ENCODE measurements at places on chromosomes 2 and 18.

- peak; percentile 50 for DNase-seq
Measured at GRCh38 chr2:112680666-112681101, 34.9 kb downstream of the SLC20A1 start.

GRCh38 chr18:70334728-70335329 lies 46.0 kb downstream of the SOCS6 start:
- DNase-seq: peak; percentile 38

DNA sequence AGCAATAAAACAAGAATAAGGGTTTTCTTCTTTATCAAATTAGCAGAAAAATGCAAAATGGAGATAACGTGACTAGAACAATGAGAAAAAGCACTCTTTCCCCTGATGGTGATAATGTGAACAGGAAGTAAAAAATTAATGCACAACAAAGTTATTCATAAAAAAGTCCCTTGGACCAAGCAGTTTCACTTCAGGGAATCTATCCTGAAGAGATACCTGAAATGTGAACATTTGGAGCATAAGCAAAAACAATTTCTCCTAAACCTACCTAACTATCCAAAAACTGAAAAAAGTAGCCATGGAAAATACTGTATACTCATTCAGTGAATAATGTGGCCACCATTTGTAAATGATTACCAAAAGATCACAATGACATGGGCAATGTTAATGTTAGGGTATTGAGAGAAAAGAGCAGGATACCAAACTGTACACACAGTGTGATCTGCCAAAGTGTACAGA lies 48.7 kb downstream of the TRIP12 start:
- no peak for DNase-seq

DNA sequence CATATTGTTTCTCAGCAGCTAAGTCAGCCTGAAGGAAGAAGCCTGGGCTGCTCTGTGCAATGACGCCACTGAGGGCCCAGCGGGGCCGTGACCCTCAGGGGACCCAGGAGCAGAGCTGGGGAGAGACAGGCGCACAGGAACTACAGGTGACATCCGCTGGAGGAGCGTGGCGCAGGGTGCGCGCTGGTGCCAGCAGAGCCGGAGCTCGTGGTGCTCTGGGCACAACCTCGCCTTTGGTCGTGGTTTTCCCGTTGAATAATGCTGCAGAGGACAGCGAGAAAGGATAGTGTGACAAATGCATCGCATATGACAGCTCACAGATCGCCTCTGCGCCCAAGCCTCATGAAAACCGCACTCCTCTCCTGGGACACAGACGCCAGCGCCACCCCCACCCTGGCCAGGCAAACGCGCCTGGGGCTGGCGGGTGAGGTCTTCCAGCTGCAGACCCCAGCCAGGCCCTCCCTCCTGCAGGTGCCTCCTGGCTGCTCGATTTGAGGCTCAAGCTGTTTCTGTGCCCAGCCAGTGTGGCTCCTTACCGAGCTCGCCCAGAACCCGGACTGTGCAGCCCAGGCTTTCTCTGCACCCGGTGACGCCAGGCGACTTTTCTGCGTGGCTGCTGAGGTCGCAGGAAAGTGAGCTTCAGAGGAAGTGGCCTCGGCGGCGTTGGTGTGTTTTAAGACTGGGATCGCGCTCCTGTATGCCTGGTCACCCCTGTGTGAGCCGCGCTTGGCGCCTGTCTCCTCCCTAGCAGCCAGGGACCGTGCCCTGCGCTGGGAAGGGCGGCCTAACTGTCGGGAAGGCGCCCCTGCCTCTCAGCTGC lies 583.1 kb upstream of the HS6ST1 start:
- no peak for DNase-seq

- DNase-seq: no peak
Measured at GRCh38 chr2:151967829-151968722, 130.8 kb downstream of the CACNB4 start.

DNA sequence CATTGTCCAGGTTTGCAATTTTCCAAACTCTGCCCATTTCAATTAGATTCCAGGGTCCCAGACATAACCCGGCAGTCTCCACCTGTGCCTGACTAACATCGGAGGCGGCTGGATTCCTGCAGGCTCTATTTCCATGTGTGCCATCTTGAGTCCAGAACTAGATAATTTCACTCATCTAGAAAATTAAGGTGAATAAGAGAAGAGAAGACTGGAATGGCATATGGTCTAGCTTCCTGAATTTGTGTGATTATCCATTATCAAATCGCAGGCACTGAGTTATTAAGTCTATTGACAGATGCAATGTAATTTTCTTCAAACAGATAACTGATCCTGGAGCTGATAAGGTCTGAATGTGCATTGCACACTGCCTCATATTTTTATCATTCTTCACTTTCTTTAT lies 305.2 kb downstream of the ETAA1 start:
- no peak for DNase-seq

DNA sequence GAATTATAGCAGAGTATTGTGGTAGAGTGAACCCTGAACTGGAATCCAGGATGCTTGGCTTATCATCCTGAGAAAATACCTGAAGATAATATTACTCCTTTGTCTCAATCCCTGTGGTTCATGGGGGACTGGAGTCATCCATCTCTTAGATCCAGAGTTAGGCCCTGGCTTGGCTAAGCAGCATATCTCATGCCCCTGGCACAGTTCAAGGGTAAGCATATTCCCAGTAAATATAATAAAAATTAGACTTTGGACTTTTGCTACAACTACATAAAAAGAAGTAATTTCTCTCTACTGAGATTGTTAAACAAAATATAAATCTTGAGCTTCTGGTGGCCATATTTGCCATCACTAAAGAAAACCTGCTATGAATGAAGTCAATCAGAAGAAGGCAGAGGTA lies 47.7 kb upstream of the STK39 start:
- no peak for DNase-seq

- DNase-seq: no peak
Measured at GRCh38 chr18:79102886-79103285, 33.7 kb downstream of the ATP9B start.

- peak; percentile 18 for DNase-seq
Measured at GRCh38 chr2:201959626-201960025, 74.0 kb upstream of the FZD7 start.

DNA sequence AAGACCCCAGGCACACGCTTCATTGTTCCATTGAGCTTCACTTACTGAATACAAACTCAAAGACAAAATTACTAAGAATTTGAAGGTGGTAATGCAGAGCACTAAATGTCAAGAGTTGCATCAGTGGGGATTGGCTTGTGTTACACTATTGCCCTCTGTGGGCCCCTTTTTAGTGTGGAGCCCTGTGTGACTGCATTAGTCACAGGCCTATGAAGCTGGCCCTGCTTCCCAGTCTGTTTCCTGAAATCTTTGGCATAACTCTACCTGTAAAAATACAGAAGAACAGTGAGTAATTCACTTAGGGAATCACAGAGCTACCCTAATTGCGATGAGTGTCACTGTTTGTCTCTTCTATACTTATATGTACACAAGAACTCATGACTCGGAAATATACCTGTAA lies 40.0 kb upstream of the STPG4 start:
- DNase-seq: peak; percentile 81

DNA sequence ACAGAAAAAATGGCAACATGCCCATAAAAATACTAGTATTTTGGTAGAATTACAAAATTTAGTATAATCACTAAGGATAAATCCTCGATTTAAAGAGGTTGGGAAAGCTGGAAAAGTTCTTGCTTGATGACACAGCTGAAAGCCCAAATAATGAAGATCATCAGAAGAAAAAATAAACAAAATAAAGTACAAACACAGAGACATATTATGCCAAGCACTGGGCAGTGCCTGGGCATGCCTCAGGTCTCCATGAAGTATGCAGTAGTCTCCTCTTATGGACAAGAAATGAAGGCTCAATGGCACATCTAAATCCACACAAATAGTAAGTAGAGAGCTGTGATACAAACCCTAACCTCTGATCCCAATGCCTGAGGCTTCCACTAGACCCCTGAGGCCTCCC lies 57.7 kb downstream of the RNU4ATAC start:
- no peak for DNase-seq

GRCh38 chr2:125561302-125561701 lies 1094.7 kb upstream of the GYPC start:
- DNase-seq: no peak

GRCh38 chr2:72982219-72982618 lies 64.9 kb downstream of the EMX1 start:
- peak; percentile 51 for DNase-seq

DNA sequence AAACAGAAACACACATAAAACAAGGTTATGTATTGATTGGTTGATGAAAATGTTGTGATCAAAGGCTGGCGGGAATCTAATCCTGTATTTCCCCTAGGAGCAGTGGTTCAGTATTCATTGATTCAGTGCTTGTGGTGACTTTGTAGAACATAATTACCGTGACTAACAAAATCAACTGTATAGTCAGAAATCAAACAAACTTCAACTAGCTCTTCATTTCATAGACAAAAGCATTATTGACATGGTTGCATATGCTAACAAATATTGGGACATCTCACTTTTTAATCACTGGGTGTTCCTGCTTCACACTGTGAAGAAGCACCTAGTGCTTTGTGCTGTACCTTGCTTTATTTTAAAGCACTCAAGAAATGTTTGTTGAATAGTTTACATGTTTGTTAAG lies 41.4 kb downstream of the USP14 start:
- no peak for DNase-seq

DNA sequence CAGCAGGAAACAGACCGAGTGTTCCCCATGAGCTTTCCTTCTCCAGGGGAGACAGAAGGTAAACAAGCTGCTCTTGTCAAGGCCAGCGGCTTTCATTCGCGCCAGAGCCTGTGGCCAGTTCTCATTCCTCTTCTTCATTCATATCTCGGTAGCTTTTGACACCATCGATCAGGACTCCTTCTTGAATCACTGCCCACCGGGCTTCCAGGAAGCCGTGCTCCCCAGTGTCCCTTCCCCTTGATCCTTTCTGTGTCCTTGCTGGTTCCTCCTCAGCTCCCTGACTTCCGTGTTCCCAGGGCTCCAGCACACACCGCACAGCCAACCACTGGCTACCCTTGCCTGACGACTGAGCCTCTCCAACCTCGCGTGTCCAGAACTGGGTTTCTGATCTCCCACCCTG lies 14.1 kb downstream of the SLC66A3 start:
- DNase-seq: peak; percentile 20

DNA sequence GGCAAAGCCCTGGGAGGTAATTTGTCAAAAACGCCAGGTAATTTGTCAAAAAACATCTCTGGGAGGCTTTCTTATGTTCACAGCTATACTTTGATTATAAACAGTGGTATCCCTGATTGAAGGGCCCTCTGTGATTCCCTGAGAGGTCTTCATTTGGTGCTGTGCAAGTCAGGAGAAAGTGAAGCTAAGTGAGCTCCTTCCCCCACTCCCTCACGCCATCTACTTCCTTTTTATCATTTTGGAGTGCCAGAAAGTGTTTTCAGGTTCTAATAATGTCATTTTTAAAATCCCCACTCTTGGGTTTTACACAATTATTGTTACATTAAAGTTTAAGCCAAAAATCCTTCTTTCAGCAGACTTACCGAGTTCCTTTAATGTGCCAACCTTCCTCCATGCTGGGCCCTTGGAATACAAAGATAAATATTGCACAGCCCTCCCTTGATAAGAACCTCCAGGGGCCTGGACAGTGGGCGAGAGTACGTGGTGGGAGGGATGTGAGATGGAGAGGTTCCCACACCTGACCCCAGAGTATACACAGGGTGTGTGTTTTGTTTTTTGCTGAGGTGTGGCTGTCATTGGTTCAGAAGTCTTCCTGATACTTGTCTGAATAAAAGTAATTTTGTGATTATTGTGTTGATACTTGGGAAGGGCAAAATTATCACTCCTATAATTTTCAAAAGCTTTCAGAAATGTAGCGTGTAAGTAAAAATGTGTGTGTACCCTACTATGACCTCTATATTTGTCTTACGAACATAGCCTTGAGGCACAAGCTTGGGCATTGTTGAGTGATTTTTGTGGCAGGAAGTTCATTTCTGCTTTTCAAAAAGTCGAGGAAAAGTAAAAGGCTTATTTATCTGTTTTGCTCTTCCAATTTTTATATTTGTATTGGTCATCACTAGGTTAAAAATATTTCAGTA lies 8.2 kb downstream of the MAPRE2 start:
- DNase-seq: peak; percentile 51

DNA sequence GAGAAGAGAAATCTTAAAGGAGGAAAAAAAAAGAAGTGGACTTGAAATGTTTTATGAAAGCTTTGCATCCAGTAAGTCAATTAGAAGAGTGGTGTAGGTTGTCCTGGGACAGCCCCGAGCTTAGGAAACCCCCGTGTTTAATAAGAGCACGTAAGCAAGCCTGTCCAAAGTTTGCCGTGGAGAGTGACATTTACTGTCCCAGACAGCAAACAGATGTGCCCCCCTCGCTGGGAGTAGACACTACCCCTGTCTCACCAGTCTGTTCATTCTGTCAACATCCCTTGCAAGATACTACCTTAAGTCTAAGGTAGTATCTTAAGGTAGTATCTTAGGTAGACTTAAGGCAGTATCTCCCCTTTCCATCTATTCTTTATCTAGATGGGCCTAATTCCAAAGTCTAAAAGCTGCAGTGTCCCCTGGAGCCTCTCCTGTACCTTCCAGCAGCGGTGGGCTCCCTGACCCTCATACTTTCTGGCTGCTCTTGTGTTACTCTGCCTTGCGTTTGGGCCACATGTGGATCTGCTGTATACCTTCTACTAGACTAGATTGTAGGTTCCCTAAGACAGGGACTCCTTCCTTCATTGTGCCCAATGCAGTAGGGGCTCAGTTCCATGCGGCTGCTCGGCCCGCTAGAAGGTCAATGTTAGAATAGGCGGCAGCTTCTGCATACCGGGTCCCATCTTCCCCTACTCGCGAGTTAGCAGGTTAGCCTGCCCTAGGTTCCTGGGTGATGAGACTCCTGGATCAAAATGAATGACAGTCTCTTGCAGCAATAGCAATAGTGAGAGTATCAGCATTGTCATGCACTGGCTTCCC lies 244.1 kb downstream of the GBX2 start:
- DNase-seq: no peak

GRCh38 chr2:46384457-46384815 lies 87.2 kb downstream of the EPAS1 start:
- DNase-seq: no peak
